ENCODE measurements at places on chromosomes 7 and 10.

DNA sequence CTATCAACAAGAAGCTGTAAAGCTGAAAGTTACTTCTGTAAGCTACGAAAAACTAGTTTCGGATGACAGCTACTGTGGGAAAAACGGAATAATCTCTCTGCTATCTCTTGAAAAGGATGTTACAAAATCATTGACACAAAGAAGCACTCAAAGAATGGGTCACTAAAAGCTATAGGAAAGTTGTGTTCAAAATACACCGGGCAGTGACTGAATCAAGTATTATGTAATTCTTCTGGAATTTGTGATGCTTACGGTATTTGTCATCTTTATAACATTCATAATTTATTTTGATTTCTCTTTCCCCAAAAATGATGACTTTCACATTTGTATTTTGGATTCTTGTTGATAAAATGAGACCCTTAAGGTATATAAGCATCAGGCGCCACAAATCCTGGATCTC is 112.1 kb upstream of the KLF6 start:
- no peak for DNase-seq

DNA sequence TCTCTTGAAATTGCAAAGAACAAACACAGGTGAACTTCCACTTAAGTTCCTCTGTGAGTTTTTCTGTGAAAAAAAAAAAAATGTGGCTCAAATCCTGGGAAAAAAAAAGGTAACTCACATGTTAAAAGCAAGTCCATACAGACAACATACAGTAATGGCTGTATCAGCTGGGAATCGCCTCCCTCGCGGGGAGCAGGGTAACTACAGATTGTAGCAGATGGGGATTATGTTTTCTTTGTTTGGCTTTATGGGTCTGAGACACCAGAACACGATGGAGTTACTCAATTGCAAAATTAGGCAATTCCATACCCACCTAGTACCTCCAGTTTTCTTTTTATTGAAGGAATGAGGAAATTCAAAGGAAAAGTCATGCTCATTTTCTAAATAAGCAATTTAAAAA is 42.3 kb downstream of the FEZF1 start:
- no peak for DNase-seq

- DNase-seq, result peak; percentile 38
These were observed 97.6 kb downstream of the SUGCT start for GRCh38 chr7:40232242-40232893.

- no peak for DNase-seq
These were observed 152.4 kb downstream of the KIF20B start for GRCh38 chr10:89853781-89854191.

GRCh38 chr7:127810113-127810512 is 158.1 kb downstream of the SND1 start:
- DNase-seq, result no peak

GRCh38 chr10:107213861-107214260 is 49.4 kb upstream of the SORCS1 start:
- no peak for DNase-seq

DNA sequence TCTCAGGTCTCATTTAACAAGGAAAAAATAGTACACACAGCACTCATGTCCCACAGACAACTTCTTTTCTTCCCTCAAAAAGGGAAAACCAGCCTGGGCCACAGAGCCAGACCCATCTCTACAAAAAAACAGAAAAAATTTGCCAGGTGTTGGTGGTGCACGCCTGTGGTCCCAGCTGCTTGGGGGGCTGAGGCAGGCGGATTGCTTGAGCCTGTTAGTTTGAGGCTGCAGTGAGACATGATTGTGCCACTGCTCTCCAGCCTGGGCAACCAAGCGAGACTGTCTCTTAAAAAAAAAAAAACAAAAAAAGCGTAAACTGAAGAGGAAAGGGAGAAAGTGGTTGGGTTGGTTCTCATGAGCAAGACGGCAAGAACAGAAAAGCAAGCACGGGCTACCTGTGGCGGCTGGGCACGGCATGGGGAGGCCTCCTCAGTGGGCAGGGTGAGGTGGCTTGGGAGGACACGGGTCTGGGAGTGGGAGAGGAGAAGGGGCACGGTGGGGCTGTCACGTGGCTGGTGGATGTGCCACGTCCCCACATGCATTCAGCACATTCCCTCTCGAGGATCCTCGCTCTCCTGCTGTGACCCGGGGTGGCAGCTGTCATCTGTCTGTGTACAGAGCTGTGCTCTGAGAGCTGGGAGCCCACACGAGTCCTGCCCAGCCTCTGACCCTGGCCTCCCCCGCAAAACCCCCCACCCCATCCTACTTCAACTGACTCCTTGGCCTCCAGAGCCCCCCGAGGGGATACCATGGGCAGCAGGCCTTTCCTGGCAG is 219.7 kb downstream of the MLLT10 start:
- no peak for DNase-seq

DNA sequence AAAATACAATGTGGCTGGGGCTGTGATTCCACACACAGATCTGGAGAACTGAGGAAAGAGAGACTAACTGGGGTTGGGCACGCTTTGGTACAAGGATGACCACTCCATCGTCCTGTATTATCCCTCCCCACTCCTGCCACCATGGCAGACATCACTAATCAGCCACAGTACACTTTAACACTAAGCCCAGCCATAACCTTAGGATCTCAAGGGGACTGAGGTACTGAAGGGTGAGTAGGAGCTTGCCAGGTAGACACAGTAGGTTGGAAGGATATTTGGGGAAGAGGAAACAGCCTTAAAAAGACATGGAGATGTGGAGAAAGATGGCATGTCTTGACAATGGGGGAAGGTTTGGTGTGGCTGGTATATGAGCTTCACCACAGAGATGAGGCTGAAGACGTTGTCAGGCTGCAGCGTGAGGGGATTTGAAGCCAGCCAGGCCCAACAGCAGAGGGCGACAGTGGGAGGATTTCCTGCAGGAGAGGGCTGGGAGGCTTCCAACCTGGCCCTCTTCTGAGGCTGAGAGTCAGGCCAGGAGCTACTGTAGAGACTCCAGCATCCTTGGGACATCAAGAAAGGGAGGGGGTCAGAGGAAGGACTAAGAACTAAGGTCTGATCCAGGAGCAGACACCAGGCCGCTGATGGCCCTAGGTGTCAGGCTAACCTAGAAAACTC is 58.6 kb upstream of the COL13A1 start:
- peak; percentile 14 for DNase-seq

GRCh38 chr10:132392184-132392800 is 4.7 kb upstream of the PWWP2B start:
- DNase-seq, result no peak

- peak; percentile 11 for DNase-seq
These were observed 101.7 kb downstream of the SVIL start for GRCh38 chr10:29533046-29533445.

- DNase-seq, result no peak
These were observed 109.1 kb upstream of the CTTNBP2 start for GRCh38 chr7:117982071-117983055.

DNA sequence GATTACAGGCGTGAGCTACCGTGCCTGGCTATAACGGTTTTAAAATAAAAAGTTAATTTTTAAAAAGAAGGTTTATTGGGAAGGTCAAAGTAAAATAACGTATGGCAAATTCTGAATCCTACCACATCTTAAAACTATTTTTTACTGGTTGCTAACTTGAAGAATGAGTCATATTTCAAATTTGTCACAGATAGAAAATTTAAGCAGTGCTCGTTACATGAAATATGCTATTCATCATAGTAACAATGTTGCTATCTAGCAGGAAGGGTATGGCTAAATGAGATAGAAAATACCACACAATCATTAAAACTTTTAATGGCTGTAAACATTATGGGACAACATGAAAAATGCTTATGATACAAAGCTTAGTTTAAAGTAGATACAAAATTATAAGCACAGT is 500.5 kb downstream of the PHTF2 start:
- no peak for DNase-seq

DNA sequence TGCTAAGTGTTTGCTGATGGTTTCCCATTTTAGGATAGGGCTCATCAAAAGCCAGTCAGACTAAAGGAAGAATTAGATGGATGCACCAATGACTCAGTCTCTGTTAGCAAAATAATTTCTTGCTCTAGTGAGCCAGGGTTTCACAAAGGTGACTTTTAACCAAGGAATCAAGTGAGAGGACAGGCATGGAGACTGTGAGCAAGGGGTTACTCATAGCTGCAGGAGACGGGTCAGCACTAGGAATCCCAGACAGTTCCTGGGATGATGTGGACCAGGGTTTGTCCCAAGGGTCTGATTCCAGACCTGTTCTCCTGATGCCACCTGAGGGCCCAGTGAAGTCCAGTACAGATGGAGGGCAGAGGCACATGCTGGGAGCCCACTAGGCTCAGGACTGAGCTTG is 138.1 kb downstream of the NOC3L start:
- no peak for DNase-seq

DNA sequence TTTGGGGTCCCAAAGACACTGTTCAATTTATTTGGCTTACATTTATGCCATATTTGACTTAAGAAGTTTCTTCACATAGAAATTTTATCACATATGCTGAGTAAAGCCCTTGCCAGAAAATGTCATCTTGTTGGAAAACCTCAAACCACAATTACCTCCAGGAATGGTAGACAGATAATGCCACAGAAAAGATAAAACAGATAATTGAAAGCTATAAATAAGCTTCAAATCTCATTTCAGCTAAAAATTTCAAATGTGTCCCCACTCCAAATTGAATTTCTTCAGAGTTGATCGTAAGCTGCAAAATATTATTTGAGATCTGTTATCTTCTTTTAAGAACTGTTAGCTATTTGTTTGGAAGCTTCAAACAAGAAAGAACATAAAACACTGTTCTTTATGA is 176.4 kb upstream of the PTN start:
- no peak for DNase-seq

- no peak for DNase-seq
These were observed 72.2 kb downstream of the TCF7L2 start for GRCh38 chr10:113022265-113022664.

- no peak for DNase-seq
These were observed 150.4 kb downstream of the ACTR3B start for GRCh38 chr7:152909683-152910544.

- DNase-seq, result no peak
These were observed 4.1 kb downstream of the PRSS2 start for GRCh38 chr7:142774826-142775225.

GRCh38 chr7:27344471-27344870 is 101.9 kb downstream of the EVX1 start:
- no peak for DNase-seq

- no peak for DNase-seq
These were observed 26.5 kb downstream of the MRC1 start for GRCh38 chr10:17835688-17836087.

- DNase-seq, result peak; percentile 4
These were observed 303.5 kb downstream of the OTUD1 start for GRCh38 chr10:23742368-23742767.

DNA sequence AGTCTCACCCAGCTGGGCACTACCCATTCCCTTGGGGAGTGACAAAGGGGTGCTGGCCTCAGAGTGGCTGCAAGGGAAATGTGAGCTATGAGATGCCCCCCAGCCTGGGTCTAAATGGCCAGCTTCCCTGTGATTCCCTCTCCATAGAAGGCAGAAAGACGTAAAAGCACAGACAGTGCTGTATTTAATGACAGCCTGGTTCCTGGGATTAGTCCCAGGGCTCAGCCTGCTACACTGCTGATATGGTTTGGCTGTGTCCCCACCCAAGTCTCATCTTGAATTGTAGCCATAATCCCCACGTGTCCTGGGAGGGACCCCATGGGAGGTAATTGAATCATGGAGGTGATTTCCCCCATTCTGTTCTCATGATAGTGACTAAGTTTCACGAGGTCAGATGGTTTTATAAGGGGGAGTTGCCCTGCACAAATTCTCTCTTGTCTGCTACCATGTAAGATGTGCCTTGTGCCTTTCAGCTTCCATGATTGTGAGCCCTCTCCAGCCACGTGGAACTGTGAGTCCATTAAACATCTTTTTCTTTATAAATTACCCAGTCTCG is 23.9 kb upstream of the CALN1 start:
- DNase-seq, result no peak

DNA sequence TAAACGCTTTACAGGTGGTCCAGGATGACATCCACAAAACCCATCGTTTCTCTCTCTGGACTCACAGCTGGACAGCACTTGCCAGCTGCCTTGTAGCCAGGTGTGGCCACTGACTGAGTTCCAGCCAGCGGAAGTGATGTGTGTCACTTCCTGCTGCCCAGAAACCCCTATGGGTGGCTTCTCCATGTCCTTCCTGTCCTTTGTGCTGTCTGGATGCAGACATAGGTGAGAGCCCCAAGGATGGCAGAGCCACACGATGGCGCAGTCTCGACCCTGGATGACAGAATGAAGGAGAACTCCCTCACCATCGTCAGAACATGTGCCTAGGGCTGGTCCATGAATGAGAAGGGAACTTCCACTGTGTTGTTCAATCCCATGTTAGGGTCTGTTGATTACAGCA is 22.1 kb downstream of the NMT2 start:
- DNase-seq, result no peak

- DNase-seq, result peak; percentile 24
These were observed 8.6 kb upstream of the CRYGN start for GRCh38 chr7:151448261-151449252.

GRCh38 chr7:108642126-108642525 is 72.5 kb downstream of the DNAJB9 start:
- no peak for DNase-seq

GRCh38 chr10:44153918-44154670 is 230.8 kb downstream of the CXCL12 start:
- DNase-seq, result no peak

DNA sequence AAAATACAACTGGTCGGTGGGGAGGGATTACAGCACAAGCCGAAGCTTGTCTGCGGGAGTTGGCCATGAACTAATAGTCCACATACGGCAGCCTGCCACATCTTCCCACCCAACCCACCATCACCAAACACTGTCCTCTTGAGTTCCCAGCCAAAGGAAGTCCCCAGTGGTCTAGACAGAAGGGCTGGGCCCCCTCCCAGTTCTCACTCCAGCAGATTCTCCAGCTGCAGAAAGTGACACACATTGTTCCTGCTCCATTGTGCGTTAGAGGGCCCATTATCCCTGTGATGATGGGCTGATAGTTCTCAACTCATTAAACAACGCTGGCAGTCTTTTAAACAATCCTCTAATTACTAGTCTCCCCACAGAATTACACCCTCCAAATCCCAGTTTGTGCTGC is 148.0 kb downstream of the FGFR2 start:
- DNase-seq, result no peak

- DNase-seq, result peak; percentile 26
These were observed 16.2 kb downstream of the PKD1L1 start for GRCh38 chr7:47932016-47932415.

DNA sequence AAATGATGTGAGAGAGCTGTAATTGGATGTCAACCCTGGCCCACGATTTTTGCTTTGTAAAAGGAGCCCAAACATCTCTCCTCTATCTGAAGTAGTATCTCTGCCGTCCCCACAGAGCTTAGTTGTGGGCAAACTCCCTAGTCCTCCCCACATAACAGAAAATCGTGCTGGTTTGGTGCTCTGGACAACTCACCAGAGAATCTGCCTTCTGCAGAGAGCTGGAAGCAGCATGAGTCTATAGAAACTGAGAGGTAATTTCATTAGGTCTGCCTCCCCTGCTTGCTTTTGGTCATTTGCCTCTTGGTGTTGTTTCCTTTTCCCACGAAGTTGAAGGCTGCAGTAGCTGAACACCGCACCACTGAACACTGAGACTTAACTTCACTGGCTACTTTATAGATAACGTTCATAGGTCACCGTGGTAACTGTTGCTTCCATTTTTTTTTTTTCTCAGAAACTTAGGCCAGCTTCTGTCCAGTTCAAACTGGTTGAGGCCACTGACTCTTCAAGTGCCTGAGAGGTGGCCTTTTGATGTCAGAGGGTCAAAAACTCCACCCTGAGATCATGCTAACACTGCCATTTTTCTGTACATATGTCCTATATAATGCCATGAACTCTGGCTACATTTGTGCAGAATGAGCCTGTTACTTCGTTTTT is 3.3 kb upstream of the CDCA7L start:
- DNase-seq, result no peak

- DNase-seq, result no peak
These were observed 39.0 kb upstream of the ZNF438 start for GRCh38 chr10:31070691-31071090.
